ENCODE measurements at places on chromosomes 1 and 21.

DNA sequence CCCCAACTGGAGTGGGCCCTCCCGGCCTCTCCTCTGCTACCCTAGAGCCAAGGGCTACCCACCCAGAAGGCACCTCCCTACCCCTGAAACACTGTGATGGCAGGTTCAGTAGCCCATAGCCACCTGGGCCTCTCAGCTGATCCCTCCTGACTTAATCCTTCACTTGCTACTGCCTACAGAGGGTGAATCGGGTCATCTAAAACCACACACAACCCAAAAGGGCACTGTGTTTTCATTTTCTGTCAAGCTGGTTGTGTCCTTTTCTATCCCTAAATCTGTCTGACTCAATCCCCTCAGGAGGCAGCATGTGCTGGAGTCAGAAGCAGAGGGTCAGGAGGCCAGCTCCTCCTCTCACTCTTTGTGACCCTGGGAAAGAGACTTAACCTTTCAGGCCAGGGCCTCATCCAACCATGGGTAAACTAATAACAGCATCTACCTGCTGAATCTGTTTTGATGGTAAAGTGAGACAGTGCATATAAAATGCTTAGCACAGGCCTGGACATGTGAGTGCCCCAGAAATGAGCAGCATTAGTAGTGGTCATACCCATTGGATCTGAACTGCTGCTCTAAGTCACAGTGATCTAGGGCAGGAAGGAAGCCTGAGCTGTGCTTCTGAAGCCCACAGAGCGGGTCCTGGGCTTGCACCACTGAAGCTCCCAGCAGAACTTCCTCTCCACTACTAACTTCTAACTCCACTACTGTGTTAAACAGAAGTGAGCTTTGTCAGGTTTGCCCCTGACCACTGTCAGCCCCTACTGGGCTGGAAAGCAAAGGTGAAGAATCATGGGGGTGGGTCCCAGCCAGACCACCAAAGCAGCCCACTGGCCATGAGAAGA is 11.0 kb downstream of the PMVK start:
- DNase-seq, result no peak

GRCh38 chr1:231073331-231073730 is 33.3 kb upstream of the FAM89A start:
- no peak for DNase-seq

GRCh38 chr1:101363891-101364318 is 127.1 kb downstream of the S1PR1 start:
- no peak for DNase-seq

- DNase-seq, result no peak
These were observed 7.0 kb upstream of the ID3 start for GRCh38 chr1:23566304-23566703.

GRCh38 chr21:44547656-44548331 is 3.5 kb downstream of the KRTAP10-2 start:
- DNase-seq, result peak; percentile 51

Data from activated CD8-positive, alpha-beta memory T cell treated with anti-CD3 and anti-CD28 coated beads, Interleukin-2, amount 50 U/mL, for 48 hours (primary cell).